ELR (cell line): ENCODE measurements at places on chromosomes 4 and X.

DNA sequence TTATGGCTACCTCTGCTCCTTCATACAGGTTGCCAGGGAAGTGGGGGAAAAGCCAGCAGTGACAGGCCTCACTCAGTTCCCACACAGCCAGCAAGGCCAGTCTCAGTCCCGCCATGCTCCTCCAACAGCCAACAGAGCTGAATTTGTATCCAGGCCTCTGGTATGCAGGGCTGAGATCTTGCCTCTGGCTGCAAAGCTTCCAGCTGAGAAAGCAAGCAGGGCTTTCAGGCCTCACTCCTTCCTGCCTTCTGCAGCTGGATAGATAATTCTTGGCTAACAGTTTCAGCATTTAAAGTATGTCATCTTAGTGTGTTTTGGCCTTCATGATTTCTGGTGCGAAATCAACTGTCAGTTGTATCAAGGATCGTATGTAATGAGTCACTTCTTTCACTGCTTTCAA is 103.6 kb downstream of the GNL3L start:
- no peak for DNase-seq

DNA sequence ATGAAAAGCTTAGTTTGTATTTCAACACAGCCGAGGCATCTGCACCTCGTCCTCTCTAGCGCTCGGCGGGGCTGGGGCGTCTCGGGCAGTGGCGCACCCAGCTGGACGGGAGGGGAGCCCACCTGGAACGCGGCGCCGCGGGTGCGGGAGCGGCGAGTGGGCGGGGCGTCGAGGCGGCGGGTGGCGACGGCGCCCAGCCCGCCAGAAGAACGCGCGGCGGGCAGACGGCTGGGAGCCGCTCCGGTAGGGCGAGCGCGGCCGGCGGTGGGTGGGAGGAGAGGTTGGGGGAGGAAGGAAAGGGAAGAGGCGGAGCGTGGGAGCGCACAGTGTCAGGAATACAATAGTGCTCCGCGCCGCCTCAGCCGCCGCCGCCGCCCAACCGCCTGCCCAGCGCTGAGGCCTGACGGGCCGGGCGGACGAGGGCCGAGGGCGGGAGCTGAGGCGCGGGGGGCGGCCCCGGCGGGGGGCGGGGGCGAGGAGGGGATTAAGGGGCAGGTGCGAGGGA is at the start of gene JADE3:
JADE3 (plus strand) TSS at position 324 of the 505 bp plus-strand sequence. CDS start 72,474 bp downstream, outside the sequence.
- DNase-seq, result peak; percentile 75

- DNase-seq, result peak; percentile 21
These were observed 277.4 kb upstream of the PITX2 start for GRCh38 chr4:110900213-110900769.

DNA sequence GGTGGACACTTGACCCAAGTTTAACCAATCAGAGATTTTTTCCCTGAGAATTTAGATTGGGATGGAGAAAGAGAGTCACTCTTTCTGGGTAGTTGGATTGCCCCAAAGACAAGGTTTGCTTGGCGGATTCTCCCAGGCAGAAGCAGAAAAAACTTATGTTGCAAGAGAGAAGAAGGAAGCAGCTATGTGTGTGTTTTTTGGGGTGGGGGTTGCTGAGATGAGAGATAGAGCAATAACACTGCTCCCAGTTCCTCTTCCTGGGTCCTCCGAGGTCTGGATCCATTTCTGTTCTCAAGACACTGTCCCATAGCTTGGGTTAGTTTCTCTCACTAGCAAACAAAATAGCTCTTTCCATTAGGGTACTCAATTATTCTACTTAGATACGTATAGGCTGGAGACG is 222.1 kb downstream of the STIM2 start:
- DNase-seq, result no peak

DNA sequence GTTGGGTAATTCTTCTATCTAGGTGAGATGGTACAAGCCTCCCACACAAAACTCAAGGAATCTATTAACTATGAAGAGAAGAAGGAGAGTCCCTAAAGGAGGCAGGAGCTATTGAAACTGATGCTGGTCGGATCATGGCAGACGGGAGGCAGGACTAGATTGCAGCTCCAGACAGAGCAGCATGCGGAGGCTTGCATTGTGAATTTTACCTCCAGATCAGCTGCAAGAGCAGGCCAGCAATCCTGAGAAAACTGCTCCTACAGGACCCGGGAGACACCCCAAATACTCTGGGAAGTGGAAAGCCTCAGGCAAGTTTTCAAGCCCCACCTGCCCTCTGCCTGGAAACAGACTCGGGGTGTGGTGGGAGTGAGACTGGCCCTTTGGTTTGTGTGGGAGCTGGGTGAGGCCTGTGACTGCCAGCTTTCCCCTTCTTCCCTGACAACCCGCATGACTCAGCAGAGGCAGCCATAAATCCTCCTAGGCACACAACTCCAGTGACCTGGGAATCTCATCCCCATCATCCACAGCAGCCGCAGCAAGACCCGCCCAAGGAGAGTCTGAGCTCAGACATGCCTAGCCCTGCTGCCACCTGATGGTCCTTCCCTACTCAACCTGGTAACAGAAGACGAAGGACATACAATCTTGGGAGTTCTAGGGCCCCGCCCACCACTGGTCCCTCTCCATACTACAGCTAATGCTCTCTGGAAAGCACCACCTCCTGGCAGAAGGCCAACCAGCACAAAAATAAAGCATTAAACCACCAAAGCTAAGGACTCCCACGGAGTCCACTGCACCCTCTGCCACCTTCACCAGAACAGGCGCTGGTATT is 30.9 kb downstream of the GATB start:
- DNase-seq, result peak; percentile 44
